ENCODE measurements at places on chromosomes 2 and 18.

DNA sequence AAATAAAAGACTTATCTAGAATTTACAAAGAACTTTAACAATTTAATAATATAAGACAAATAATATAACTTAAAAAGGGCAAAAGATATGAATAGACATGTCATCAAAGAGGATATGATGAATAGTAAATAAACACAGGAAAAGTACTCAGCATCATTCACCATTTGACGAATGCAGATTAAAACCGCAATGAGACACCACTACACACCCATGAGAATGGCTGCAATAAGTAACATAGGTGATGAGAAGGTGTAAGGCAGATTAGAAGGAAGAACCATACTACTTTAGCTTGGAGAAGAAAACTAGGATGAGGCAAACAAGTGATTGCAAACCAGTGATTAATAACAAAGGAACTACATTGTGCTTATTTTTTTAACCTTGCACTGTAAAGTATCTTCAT is 152.0 kb downstream of the CYRIA start:
- no peak for DNase-seq

- DNase-seq: peak; percentile 14
These were observed at the start of gene SCN9A for GRCh38 chr2:166375736-166376487. SCN9A (minus strand) TSS chr2:166375944; CDS start chr2:166311756, 64,188 bp downstream.

- DNase-seq: no peak
These were observed 149.0 kb upstream of the ZNF516 start for GRCh38 chr18:76643996-76644395.

DNA sequence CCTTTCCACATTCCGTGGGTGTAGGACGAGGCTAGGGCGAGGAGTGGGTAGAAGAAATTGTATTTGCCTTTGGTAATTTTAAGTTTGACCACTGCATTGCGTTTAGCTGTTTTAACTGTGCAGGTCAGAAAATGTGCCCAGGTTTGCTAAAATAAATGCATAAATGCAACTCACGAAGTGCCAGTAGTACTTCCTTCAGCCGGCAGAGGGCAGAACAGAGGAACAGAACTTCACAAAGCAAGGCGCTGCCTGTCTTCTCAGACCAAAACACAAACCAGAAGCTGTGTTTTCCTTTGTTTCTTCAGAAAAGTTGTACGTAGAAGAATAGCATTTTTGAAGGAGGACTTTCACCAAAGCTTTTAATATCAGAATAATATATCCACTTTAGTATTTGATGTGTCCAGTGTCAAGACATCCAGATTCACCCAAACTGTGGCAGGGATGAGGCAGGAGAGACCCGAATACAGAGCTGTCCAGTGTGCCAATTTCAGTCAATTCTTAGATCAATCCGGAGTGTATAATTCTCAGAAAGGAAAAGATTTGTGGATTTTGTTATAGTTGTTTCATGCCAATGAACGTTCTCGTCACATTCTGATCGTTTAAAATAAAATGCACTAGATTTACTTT is 348.6 kb downstream of the DLGAP1 start:
- DNase-seq: no peak

DNA sequence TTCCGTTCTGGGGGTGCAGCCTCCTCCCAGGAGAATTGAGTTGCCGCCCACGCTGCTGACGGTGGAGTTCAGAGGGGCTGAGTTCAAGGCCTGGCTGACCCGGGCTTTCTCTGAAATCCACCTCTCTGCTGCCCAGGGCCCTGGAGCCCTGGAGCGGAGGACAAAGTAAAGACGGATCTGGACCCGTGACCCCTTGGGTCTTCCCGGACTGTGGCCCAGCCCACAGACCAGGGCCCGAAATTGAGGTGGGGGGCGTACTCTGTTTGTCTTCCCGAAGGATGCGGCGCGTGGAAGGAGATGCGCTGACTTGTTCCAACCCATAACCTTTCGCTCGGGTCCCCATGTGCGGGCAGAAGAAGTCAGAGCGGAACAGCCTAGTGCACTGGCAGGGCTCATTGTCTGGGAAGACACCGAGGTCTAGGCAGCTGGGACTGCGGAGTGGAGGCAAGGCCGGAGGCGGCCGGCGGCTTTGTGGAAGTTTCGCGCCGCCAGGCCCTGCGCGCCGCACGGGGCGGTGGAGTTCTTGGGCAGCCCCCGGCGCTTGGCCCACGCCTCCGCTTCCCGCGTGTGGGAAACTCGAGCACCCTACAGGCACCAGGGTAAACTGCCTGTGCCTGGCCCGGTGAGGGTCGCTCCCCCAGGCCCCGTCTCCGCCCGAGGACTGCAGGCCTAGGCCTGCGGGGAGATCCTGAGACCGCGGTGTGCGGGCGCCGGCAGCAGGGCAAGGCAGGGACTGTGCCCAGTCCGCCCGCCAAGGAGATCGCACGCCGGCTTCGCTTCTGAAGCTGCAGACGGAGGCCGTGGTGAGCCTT is 9.8 kb downstream of the POU3F3 start:
- DNase-seq: no peak

DNA sequence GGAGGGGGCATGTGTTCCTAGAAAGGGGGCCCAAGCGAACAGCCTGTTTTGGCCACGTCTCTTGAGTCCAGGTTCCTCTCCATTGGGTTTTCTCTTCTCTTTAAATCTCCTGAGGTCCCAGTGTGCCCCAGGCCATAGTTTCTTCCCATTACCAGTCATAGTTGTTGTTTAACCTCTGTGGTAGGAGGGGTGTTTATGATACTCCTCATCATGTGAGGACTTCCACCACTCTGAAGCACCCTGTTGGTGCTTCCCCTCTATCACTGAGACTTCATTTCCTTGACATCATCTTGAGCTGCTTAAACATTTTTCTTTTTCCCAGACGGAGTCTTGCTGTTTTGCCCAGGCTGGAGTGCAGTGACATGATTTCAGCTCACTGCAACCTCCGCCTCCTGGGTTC is 45.9 kb downstream of the WIPF1 start:
- DNase-seq: no peak

DNA sequence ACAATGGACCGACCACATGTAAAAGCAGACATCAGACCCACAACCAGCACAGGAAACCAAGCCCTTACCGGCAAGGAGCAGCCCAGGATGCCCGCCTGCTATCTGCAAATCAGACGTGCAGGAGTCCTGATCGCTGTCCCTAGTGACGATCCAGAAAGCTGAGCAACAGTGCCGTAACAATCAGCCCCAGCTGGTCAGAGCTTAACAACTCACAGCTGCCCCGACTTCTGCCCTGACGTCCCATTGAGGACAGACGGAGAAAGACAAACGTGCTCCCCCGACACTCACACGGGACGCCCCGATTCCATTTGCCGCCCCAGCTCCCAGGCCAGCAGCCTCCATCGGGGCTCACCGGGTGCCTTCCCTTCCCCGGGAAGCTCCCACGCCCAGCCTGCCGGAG is 39.8 kb upstream of the PXDN start:
- no peak for DNase-seq

DNA sequence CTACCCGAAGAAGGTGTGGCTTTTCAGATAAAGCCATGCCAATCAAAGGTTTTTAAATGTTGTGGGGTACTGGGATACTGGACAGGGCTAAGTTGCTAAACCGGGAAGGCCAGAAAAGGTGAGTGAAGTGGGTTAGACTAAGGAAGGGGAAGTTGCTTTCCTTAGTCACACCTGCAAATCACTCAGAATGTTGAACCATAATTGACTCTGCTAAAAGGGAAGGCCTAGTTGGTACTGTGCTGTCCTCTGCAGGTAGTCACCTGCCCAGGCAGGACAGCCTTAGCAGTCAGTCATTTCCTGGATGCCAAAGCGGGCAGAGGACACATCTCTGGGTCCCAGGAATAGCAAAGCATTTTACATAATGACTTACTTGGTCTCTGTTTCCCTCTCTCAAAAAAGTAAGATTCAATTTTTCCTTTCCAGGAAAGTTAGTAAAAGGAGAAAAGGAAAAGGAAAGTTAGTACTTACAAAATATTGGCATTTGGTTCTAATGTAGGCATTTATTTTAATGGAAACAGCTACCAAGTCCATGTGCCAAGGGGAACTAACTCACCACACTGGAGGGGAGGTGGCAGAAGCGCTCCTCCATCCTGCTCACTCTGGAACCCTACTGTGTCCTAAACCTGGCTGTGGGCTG is 60.3 kb downstream of the RFTN2 start:
- no peak for DNase-seq

GRCh38 chr2:132804051-132804450 is 134.0 kb upstream of the LYPD1 start:
- DNase-seq: no peak

- DNase-seq: no peak
These were observed 787.8 kb upstream of the LINC00305 start for GRCh38 chr18:64936671-64937070.

DNA sequence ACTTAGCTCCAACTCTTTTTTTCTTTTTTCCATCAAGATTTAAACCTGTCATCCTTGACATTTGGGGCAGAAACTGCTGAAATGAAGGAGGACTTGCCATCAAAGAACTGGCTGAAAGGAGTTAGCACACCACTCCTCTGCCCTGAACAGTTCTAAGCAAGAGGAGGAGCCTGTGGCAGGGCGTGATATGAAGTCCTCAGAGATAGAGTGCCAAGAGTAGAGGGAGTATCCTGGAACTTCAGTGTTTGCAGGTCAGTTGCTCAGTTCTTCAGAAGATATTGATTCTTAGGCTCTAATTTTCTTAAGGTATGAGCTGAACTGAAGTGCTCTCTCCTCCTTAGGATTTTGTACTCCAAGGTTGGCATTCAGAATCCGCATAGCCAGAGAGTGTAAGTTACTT is 15.2 kb downstream of the NABP1 start:
- no peak for DNase-seq

- DNase-seq: no peak
These were observed 120.2 kb upstream of the ZNF516 start for GRCh38 chr18:76615065-76615733.

DNA sequence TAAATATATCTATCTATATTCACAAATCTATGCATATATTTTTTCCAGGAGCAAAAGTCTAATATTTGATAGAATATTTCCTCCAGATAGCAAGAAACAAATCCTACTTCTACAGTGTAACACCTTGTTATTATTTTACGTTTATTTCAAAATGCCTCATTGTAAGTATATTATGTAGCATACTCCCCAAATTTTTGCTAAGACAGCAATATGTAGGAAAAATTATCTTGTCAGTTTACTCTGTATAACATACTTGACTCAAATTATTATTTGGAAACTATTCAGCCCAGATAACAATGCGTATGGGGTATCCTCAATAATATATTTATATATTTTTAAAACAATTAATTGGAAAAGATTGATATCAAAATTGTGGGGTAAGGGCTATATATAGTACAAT is 313.2 kb downstream of the NR4A2 start:
- no peak for DNase-seq

- no peak for DNase-seq
These were observed 8.5 kb upstream of the SPATA3 start for GRCh38 chr2:230987137-230988020.

GRCh38 chr2:47158576-47158975 is 3.5 kb upstream of the STPG4 start:
- DNase-seq: no peak

GRCh38 chr2:68908392-68908970 is 37.3 kb upstream of the BMP10 start:
- DNase-seq: no peak
